RWPE2 (cell line): ENCODE measurements at places on chromosomes 7 and 10.

- no peak for DNase-seq
These were observed 369.2 kb upstream of the KLF6 start for GRCh38 chr10:4154191-4154715.

DNA sequence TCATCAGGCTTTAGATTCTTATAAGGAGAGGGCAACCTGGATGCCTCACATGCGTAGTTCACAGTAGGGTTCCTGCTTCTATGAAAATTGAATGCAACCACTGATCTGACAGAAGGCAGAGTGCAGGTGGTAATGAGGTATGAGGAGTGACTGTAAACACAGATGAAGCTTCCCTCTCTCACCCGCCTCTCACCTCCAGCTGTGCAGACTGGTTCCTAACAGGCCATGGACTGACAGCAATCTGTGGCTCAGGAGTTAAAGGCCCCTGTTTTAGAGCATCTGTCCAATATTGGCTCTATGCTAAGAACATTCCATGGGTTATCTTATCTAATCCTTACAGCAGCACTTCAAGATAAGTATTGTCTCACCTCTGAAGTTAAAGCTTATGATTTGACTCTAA lies 213.5 kb upstream of the NRP1 start:
- no peak for DNase-seq

- DNase-seq = peak; percentile 57
These were observed at the start of gene PLXDC2 for GRCh38 chr10:19816411-19817230. PLXDC2 (plus strand) TSS chr10:19816432.

- no peak for DNase-seq
These were observed 76.0 kb upstream of the RET start for GRCh38 chr10:43000651-43001426.
